HCT116 (cell line): ENCODE measurements at places on chromosomes 3 and 15. TPM values are rescaled to one million over a fixed set of nuclear protein-coding genes. Genes with fewer than 3 reads are reported as not detected.

Gene ZNF106
- total RNA-seq: 28.5 TPM

Gene CELF6
- total RNA-seq: 0.52 TPM

Gene TRA2B
- 172 TPM for total RNA-seq

Gene KCNMB3
- not detected for total RNA-seq

Gene CYP1A1
- 1.5 TPM for total RNA-seq

Gene SLC27A2
- 14.0 TPM for total RNA-seq

GRCh38 chr3:72567474-72567873 lies 280.8 kb downstream of the SHQ1 start:
- DNase-seq: no peak

GRCh38 chr3:195876297-195877064 lies 31.9 kb downstream of the TNK2 start:
- DNase-seq: peak; percentile 78

DNA sequence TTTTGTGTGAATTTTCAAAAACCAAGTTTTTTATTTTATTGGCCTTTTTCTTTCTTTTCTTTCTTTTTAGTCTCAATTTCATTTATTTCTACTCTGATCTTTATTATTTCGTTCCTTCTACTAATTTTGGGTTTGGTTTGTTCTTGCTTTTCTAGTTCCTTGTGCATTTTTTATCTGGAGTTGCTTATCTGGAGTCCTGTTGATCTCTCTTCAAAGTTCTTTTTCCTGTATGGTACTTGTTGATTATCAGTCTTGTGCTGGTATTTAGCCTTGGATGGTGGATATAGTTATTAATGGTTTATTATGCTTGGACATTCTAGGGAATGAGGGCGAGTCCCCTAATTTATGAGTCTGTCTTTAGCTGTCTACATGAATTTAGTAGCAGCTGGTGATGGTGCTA lies 64.7 kb downstream of the LARS2 start:
- DNase-seq: no peak

- no peak for DNase-seq
Observed at GRCh38 chr3:187734841-187735240, 10.4 kb downstream of the BCL6 start.

- DNase-seq: no peak
Observed at GRCh38 chr3:76016111-76016510, 230.8 kb upstream of the ZNF717 start.
